ENCODE measurements at places on chromosomes 1 and 21. TPM values are rescaled to one million over a fixed set of nuclear protein-coding genes. Genes with fewer than 3 reads are reported as not detected.

The ADORA1 gene
- total RNA-seq: 0.65 TPM

The COL6A1 gene
- total RNA-seq: 1,943 TPM

The LRRIQ3 gene
- 0.46 TPM for total RNA-seq

The ADGRL4 gene
- 34.7 TPM for total RNA-seq

Data from smooth muscle cell of the pulmonary artery (primary cell).